Stimulated activated naive CD4-positive, alpha-beta T cell (primary cell): ENCODE measurements at places on chromosomes 4 and X.

DNA sequence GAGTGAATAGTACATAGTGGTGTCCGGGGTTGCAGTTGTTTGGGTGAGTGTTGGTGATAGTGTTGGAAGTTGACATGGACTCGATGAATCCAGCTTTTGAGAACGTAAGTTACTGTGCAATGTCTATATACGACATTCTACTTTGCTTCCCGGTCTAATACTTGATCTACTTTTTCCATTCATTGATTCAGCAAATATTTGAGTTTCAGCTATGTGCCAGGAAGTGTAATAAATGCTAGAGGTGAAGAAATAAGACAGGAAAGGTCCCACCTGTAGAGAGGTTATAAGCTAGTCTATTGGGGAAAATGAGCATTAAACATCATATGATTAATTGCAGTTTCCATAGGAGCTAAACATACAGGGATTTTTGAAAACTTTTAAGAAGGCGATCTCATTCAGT, 22.2 kb upstream of the MAGEC3 start:
- no peak for DNase-seq

- no peak for DNase-seq
Measured at GRCh38 chr4:67935888-67936287, 27.4 kb downstream of the TMPRSS11A start.

DNA sequence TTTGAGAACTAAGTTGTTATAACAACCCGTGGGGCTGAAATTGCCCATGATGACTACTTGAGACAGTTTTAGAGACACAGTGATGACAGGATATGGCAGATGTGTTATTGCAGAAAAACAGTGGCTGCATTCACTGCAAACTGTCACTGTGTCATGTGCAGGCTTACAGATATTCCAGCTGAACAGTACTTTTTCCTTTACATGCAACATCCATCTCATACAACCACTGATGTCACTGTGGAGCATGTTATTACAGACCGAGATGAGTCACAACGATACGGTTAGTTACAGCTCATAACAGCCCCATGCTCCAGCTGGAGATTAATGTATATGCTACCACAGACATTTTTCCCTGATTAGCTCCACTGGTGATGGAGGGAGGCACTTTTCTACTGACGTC, 207.4 kb downstream of the TMA16 start:
- no peak for DNase-seq

GRCh38 chrX:130857207-130857606, 45.8 kb downstream of the ENOX2 start:
- no peak for DNase-seq
